ENCODE measurements at places on chromosomes 13 and 19.

GRCh38 chr13:43760257-43760656 lies 26.5 kb downstream of the ENOX1 start:
- no peak for DNase-seq

GRCh38 chr13:49262634-49263033 lies 14.9 kb downstream of the CDADC1 start:
- no peak for DNase-seq

GRCh38 chr13:80979035-80979641 lies 638.2 kb upstream of the SPRY2 start:
- peak; percentile 64 for DNase-seq

GRCh38 chr19:11397089-11397610 lies 13.0 kb upstream of the EPOR start:
- no peak for DNase-seq

DNA sequence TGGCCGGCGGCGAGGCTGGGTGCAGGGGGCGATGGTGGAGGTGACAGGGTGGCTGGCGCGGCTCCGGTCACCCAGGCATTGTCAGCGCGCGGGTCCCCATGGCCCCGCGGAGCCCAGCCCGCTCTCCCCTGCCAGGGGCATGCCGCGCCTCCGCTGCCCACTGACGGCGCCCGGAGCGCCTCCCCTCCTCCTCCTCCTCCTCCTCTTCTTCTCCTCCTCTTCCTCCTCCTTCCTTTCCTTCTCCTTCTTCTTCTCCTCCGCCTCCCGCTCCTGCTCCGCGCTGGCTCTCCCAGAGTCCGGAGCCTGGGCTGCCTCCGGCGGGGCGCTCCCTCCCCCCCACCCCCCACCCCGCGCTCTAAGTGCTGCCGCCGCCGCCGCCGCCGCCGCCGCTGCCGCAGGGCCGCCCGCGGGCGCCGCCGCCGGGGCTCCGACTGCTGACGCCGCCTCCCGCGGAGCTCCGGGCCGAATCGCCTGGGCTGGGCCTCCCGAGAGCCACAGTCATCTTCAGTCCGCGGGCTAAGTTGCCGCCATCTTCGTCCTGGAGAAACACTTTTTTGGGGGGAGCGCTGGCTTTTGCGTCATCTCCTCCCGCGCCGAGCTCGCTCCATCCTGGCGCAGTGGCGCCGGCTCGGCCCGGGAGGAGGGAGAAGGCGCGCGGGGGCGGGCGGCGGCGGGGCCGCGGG lies 348.3 kb downstream of the LIG4 start:
- DNase-seq = no peak

DNA sequence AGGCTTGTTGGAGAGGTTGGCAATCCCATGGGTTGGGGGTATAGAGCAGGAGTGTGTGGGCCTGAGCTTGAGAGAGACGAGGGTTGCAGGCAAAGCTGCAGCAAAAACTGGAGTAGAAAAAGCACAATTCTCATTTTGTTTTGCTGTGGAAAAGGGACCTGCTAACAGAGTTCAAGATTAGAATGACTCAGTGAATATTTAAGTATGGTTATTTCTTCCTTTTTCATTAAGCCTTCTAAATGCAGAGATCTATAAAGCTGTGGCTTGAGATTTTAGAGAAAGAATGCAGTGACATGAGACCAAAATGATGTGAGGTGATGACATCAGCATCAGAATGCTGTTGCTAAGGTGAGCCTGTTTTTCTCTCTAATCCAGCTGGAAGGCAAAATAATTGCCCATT lies 10.8 kb upstream of the MBNL2 start:
- DNase-seq = no peak

GRCh38 chr19:39351537-39352064 lies 9.4 kb downstream of the SAMD4B start:
- DNase-seq = peak; percentile 60

DNA sequence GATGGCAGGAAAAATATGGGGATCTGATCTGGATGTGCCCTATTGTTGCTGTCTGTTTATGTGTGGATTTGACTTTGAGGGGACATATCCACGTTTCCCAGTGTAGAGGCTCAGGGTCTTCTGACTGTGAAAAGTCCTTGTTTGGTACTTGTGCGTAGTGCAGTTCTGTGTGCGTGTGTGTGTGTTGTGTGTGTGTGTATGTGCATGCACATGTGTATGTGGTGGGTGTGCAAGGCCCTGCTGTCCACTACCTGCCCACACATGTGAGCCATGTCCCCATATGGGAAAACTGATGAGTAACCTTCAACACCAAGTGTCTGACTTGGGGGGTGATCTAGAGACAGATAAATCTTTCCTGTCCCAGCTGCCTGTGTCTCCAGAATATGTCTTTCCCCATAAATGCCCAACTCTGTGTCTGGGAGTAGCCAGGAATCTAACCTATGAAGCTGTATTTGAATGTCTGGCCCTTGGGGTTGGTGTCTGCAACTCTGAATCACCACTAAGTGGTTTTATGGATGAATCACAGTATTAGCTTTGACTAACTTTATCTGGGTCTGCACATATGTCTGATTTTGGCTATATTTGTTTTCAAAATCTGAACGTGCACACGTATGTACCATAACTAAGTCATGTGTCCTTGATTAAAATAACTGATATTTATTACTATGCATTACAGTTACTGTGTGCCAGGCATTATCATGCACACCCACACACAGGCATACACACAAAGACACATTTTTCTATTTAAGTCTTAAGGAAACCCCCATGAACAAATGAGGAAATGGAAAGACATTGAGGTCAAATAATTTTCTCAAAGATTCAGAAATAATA lies 17.4 kb downstream of the KLK2 start:
- no peak for DNase-seq

DNA sequence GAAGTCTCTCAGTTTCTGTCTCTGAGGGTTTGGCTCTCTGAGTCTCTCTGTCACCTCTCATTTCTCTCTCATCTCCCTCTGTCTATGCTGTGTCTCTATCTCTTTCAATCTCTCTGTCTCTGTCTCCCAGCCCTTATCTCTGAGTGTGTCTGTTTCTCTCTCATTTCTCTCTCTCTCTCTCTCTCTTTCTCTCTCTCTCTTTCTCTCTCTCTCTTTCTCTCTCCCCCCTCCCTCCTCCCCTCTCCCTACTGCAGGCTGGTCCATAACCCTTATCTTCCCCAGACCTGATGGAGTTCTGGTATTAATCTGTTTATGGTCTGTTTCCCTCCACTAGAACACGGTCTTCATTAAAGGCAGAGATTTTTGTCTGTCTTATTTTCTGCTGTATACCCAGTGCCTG lies 1.3 kb upstream of the PVR start:
- DNase-seq = no peak

- DNase-seq = peak; percentile 37
These were observed 2.9 kb upstream of the TLE6 start for GRCh38 chr19:2974342-2975041.

DNA sequence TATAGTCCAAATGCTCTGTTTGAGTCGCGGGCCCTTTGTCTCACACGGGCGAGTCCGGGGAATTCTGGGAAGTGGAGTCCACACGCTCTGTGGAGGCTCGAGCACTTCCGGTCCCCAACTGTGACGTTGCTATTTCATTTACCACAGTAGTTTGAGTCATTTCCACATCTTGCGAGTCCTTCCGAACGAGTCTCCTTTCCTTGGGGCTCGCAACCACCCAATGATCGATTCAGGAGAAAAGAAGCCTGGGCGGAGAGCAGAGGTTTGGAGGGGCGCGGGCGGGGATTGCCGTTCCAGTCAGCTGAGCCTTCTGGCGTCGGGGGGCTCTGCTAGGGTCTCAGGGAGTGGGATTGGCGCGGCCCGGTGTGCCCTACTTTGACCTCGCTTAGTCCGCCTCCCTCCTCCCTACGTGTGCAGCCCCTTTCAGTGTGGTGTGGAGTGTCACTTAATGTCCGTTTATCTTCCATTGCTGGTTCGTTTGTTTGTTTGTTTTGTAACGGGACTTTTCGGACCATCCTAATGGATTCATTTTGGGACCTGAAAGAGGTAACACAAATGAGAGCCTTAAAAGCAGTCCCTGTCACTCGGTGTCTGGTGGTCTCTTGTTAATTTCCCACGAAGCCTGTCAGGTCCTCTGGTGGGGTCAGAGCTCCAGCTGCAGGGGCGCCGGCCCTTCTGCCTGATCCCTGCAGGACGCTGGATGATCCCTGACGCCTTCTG lies at the start of gene ZNF222:
Gene ZNF222, plus strand, starts transcription at position 163 of the 720 bp plus-strand sequence. Its CDS starts 58 bp downstream, at position 221.
- DNase-seq = peak; percentile 46

GRCh38 chr13:111514610-111515306 lies 194.3 kb downstream of the TEX29 start:
- DNase-seq = no peak

GRCh38 chr13:112907286-112907685 lies 61.7 kb upstream of the MCF2L start:
- no peak for DNase-seq

DNA sequence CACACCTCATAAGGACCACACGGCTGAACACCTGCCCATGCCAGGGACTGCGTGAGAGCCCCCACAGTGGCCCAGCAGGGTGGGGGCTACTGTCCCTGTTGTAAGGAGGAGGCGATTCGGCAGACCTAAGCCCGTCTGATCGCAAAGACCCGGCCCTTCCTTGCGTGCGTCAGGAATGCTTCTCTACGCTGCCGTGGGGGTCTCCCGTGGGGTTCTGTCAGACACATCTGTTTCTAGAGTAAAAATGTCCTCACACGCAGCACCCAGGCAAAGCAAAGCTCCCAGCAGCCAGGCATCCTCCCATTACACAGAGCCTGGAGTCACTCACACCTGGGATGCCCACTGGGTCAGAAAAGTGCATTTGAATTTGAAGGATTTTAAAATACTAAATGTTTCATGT lies 147.7 kb upstream of the SOX1 start:
- no peak for DNase-seq

- no peak for DNase-seq
These were observed 1925.2 kb downstream of the OLFM4 start for GRCh38 chr13:54953786-54954185.

GRCh38 chr19:3483226-3483628 lies at the start of gene SMIM44:
Gene SMIM44 (minus strand): TSS chr19:3483441. CDS start chr19:3483403, 38 bp downstream.
- DNase-seq = no peak

GRCh38 chr19:7718668-7719067 lies 13.2 kb downstream of the CLEC4G start:
- DNase-seq = no peak

DNA sequence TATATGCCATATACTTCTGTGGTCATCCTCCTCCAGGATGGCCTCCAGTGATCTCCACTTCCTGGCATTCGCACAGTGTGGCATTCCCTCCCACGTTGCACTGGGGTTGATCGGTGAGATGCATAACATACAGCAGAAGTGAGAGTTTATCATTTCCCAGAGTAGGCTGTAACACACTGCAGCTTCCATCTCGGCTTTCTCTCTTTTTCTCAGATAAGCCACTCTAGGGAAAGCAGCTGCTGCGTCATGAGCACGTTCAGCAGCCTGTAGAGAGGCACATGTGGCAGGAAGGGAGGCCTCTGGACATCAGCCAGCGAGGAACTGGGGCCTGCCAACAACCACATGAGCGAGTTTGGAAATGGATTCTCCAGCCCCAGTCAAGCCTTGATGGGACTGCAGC lies 807.1 kb downstream of the DIAPH3 start:
- DNase-seq = no peak

DNA sequence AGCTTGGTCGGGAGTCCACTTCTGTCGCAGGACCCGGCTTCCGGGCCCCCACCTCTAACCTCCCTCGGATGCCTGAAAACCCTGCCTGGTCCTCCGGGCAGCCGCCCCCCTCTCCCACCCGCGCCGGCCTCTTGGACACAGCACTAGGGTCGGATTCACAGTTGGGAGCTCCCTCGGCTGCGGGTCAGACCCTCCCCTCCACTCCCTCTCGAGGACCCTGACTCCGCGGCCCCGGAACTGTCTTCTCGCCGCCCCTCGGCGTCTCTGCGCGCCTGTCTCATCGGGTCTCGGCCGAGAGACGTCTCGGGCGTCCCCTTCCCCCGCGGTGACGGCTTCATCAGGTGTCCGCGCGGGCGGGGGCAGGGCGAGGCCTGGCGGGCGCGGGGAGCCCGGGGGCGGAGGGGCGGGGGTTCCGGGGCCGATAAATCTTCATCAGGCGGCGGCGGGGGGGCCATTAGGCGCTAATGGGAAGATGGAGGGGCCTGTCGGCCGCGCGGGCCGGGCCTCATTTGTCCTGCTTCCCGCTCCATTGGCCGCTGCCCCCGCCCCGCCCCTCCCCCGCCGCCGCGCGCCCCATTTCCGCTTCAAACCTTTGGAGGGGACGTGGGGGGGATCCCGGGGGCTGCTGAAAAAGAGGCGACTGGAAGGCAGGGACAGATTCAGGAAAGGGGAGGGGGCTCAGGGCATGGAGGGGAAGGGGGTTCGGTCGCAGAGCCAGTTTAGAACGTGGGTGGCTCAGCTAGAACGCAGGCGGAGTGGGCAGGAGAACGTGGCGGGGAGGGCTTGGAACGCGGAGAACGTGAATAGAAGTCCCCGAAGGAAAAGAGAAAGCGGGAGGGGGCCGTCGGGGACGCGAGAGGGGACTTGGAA lies 11.8 kb upstream of the ERFL start:
- no peak for DNase-seq

DNA sequence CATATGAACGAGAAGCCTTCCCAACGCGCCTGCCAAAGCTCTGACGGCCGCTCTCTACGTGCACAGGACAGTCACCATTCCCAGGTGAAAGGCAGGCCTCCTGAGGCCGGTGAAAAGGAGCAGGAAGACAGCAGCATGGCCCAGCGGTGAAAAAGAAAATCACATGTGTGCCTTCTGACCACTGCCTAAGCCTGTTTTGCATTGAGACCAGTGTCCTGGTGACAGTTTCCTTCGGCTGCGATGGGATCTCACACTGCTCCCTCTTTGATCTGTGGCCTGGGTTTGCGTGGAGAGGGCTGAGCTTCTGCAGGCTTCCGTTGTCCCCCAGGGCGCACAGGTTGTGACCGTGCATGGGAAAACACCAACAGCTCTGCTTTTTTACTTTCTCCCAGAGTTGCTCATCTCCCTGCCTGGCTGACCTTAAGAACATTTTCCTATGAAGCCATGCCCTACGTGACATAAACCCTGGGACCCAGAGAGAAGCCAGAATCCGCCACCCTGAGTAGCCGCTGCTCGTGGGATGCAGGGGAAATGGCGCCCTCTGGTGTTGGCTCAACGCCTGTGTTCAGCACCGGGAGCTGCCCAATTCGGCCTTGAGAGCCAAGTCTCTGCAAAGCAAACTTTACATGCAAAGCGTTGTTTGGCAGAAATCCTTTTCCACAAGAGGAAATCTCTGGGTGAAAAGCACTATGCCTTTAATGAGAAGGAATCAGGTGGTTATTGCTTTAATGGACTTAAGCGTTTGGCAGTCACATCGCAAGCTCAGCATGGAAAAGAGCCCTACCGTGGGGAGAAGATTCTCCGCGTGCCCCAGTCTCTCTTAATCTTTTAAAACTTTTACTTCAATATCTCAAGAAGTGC lies 112.2 kb upstream of the GPR12 start:
- peak; percentile 37 for DNase-seq

DNA sequence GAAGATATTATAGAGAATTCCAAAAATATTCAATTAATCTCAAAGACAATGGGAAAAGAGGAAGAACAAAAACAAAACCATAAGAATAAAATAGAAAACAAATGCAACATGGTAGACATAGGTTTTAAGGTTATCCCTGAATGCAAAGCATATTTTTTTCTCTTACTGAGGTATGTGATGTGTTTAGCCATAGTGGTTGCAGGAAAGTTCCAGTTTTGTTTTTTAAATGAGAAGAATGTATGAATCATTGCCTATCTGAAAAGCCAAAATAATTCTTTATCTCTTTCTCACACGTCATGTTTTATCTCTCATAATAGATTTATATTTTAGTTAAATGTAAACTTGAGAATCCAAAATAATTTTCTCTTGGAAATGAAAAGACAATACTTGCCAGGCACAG lies 2591.7 kb upstream of the PCDH20 start:
- DNase-seq = no peak

- no peak for DNase-seq
These were observed 34.4 kb upstream of the NANOS3 start for GRCh38 chr19:13842291-13843103.

GRCh38 chr19:5290336-5291262 lies 50.0 kb downstream of the PTPRS start:
- DNase-seq = no peak
